Endodermal cell (in vitro differentiated cells): ENCODE measurements at places on chromosomes 1 and 21. TPM values are rescaled to one million over a fixed set of nuclear protein-coding genes. Genes with fewer than 3 reads are reported as not detected.

- peak; percentile 49 for DNase-seq
Observed at GRCh38 chr1:5909576-5910275, 82.5 kb downstream of the NPHP4 start.

The C1QTNF12 gene
- 11.3 to 20.6 TPM (median 13.5 TPM) in 3 replicates for total RNA-seq

The NT5C1A gene
- total RNA-seq, result 0.33 TPM in 1 of 3 replicates, not detected in the others

The HSD3B1 gene
- total RNA-seq, result not detected in 3 replicates

GRCh38 chr21:38544661-38545060 is 46.4 kb upstream of the ERG start:
- DNase-seq, result no peak

- DNase-seq, result no peak
Observed at GRCh38 chr1:240194120-240194519, 102.4 kb downstream of the FMN2 start.

GRCh38 chr1:20447794-20448193 is 38.2 kb downstream of the CAMK2N1 start:
- DNase-seq, result no peak

DNA sequence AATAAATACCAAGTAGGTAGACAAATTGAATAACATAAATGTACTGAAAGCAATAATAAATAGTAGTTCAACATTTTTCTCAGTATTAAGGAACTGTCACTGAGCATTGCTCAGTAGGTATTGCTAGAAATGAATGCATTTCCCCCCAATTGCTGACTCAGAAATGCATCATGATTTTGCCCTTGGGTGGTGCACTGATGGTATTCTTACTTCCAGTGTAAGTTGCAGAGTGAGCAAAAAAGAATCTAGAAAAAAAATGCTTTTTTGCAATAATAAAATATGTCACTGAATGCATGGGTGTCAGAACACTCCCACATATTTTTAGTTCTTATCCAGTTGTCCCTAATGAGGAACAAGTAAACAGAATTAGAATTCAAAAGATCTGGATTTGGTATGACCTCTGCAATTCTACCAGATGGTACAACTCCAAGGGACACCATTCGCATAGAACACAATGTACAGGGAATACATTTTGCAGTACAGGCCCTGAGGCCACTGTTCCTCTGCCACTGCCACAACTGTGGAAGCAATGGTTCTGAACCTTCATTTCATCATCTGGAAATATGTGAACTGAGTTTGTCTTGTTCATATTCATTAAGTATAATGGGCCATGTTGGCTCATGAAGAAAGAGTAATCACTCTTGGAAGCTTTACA is 78.0 kb downstream of the ATP6V1G3 start:
- no peak for DNase-seq

DNA sequence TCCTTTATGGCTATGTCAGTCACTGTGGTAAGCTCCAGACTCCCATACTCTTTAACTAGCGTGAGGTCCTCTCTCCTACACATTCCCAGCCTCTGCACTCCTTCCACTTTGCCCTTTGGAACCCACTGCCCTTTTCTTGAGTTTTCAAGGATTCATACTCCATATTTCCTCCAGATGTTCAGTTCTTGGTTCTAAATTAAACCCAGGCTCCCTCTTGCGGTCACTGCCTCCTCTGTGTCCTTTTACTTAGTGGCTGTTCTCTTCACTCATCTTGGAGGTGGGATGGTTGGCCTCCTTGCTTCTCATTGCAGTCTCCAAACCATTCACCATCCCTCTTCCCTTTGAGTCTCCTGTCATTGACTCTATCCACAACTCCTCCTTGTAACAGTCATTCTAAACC is 208.1 kb downstream of the TGFB2 start:
- peak; percentile 44 for DNase-seq

DNA sequence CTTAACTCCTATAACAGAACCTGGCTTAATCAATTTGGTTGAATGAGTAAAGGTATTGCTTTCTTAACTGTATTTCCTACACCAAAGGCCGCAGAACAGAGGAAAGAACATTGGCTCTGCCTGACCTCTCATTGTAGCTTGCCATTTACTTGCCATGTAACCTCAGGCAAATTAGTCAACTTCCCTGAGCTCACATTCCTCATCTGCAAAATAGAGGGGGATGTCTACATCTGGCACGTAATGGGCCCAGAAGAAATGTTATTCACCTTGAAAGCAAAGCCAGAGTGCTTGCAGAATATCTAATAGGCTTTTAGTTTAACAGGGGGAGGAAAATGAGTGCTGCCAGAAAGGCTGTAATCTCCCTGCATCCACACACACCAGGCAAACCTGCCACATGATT is 44.3 kb downstream of the LAMC2 start:
- no peak for DNase-seq

The HMCN1 gene
- 6.5 and 7.6 TPM in 2 replicates for total RNA-seq

GRCh38 chr1:39110325-39110851 is 84.2 kb downstream of the NDUFS5 start:
- DNase-seq, result no peak

The TDRD5 gene
- total RNA-seq, result 0.18 and 0.29 TPM in 2 replicates

DNA sequence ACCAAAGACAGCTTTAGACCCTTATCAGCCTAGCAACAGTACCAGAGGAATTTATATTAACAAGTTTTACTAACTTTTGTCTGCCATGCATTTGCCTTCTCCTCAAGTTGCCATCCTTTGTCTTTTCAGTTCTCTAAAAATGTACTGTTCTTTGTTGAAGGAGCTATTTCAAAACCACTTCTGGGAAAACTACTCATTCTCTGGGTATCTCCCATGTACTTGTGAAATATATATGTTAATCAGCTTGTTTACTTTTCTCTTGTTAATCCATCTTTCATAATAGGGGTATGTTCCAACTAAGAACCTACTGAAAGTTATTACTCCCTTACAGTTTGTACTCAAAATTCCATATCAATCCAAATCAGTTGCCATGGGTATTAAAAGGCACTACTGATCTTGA is 16.3 kb downstream of the DPYD start:
- DNase-seq, result no peak

GRCh38 chr1:54894271-54894670 is 7.3 kb upstream of the DHCR24 start:
- DNase-seq, result no peak

The KRTAP10-6 gene
- total RNA-seq, result not detected in 2 replicates

DNA sequence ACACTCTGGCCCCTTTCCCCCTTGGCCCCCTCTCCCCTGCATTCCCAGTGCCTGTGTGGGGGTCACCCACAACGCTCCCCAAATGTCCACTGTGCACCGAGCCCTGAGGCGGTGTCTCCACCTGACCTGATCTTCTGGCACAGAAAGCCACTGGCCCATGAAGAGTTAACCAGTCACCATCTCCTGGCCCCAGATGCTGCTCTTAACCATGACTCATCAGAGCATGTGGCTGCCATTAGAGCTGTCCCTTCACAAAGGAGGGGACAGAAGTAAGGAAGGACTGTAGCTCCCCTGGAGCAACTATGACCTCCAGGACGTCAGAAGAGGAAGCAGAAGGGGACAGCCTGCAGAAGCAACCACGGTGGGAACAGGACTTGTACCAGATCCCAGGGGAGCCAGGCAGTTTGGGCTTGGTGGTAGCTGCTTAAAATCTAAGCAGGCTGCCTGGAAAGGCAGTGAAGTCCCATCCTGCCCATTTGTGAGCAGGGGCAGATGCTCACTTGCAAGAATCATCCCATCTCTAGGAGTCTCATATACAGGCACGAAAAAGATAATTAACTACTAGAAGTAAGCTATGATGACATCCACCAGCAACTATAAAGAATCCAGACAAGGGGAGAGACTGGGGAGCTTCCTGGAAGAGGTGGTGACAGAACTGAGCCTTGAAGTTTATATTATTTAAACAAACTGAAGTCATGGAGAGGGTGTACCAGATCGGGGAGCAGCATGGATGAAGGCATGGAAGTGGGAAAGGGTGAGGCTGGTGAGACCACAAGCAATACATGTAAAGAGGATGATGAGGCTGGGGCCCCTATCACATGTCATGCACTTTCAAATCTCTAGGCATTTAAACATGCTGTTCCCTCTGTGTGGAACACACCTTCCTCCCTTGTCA is 1.1 kb upstream of the TTC39A start:
- DNase-seq, result peak; percentile 86

The LYPD8 gene
- total RNA-seq, result not detected in 3 replicates

The KRTAP19-5 gene
- not detected in 2 replicates for total RNA-seq

DNA sequence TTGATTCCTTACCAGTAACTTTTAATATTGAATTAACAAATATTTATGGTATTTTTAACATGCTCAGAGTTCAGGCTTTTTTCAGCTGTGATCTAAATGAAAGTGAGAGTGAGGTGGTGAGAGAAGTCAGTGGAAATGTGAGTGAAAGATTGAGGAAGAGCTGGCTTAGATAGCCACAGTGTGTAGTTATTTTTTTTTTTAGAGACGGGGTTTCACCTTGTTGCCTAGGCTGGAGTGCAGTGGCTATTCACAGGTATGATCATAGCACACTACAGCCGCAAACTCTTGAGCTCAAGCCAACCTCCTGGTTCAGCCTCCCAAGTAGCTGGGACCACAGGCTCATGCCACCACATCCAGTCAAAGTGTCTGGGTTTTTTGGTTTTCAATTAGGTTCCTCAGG is 10.9 kb downstream of the RNF11 start:
- DNase-seq, result no peak

DNA sequence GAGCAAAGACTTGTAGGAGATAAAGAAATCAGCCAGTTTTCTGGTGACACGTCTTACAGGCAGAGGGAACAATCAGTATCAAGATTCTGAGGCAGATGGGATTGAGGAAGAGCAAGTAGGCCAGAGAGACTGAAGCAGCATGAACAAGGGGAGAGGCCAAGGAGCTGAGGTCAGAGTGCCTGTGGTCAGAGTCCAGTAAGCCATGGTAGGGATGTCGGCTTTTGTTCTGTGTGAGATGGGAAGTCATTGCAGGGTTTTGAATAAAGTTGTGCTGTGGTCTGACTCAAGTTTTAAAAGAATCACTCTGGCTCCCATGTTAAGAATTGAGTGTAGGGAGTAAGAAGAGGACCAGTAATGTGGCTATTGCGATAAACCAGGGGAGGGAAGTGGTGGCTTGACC is 85.9 kb upstream of the IVNS1ABP start:
- no peak for DNase-seq

DNA sequence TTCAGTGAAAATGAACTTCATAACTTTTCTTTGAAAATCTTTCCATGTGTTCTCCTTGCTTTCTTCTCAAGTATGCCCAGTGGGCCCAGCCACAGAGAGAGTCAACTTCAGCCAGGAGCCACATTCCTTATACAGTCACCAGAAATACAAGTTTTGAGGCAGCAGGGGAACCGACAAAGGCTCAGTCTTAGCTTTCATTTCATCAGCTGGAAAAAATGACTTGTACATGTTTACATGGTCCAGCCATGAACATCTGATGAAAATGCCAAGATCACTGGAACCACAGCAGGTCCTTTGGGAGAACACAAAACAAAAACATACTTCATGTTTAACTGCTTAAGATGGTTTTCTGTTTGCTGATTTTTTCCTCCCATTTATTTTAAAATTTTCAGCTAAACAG is 72.5 kb downstream of the SYDE2 start:
- no peak for DNase-seq

DNA sequence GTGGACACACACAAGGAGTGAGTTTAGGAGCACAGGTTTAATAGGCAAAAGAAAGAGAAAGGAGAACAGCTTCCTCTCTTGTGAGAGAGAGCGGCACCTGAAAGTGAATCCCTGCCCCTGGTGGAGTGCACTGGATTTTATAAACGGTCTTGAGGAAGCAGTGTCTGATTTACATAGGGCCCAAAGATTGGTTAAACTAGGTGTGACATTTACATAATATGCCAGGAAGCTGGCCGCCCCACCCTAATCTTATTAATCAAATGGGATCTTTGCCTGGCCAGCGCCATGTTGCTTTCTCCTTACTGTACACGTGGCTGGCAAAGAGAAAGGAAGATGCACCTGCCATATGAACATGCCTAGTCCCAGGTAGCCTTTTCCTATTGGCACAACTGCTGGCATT is 38.7 kb downstream of the CFH start:
- DNase-seq, result no peak

The TSSK3 gene
- 3.8 to 6.4 TPM (median 6.2 TPM) in 3 replicates for total RNA-seq

DNA sequence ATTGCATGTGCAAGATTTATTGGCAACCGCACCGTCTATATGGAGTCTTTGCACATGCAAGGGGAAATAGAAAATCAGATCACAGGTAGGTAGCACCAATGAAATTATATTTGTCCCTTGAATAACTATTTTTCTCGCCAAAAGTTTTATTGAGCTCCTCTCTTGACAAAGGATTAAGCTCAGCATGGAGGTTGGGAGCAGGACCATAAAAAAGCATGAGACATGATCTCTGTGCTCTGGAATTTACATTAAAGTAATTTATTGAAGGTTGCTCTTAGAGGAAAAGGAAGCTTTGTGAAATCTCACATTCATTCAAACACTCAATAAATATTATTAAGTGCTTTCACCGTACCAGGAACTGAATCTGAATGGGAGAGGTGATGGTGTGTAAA is 66.0 kb upstream of the UBE2U start:
- no peak for DNase-seq

GRCh38 chr1:229268505-229268904 is 2.4 kb upstream of the RAB4A start:
- DNase-seq, result no peak

The EXO1 gene
- total RNA-seq, result 10.0 to 30.9 TPM (median 28.2 TPM) in 3 replicates

GRCh38 chr1:155970531-155971167 is 7.7 kb downstream of the ARHGEF2 start:
- no peak for DNase-seq

DNA sequence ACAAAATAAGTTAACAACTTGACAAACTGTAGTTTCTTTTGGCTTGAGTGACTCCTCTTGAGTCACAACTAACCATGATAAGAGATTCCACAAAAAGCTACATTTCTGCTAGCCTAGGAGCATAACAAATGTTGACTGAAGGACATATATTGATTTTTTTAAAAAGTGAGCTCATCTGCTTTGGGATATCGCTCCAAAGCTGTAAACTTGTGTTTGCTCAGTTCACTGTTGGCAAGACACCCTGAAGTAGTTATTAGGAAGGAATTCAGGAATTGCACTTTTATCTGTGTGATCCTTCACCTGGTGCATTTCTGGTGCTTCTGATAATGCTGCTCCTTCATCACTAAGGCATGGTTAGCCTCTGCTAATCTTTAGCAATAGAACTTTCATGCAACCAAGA is 23.7 kb downstream of the RWDD3 start:
- no peak for DNase-seq

DNA sequence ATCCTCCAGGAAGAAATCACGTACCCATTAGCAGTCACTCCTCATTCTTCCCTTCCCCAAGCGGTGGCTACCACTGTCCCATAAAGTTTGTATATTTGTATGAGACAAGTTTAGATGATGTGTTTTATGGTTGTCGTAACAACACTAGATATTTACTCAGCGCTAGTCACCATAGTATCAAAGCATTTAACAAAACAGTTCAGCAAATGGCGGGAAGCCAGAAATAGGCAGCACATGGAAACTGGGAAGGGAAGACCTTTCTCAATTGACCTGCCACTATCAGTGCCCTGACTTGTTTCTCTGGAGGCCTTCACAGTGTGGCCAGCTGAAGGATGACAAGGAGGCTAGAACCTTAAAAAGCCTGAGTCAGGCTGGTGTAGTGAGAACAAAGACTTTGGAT is 31.1 kb downstream of the CNST start:
- DNase-seq, result no peak

The LCE1A gene
- total RNA-seq, result not detected in 2 replicates
